ENCODE measurements at places on chromosomes 7 and 10.

DNA sequence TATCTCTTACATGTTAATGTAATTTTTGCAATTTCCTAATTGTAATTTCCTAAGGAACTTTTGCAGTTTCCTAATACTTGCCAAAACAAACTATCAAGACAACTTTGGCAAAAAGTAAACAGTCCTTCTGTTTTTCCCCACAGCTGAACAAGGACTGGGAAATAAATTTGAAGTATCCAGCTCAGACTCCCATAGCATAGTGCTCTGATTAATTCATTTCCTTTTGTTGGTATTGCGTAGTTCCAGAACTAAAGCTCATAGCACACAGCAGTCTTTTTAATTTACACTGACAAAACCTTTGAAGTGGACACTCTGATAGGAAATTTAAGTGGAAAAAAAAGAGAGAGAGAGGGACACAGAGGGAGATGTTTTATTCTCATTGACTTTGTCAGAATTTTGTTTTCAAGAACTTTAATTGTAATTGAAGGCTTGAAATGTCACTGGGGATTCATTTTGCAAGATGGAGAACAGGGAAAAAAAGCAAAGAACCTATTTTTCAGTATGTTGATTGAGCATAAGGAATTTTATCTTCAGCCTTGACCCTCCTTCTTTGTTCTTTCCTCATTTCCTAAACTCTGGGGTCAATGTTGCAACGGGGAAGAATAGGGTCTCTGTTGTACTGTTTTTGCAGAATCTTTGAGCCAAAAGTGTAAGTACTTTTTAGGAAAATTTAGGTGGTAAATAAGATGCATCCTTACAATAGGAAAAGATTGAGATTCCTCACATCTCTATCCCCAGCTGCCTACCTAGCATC is 232.2 kb upstream of the NPSR1 start:
- no peak for DNase-seq

DNA sequence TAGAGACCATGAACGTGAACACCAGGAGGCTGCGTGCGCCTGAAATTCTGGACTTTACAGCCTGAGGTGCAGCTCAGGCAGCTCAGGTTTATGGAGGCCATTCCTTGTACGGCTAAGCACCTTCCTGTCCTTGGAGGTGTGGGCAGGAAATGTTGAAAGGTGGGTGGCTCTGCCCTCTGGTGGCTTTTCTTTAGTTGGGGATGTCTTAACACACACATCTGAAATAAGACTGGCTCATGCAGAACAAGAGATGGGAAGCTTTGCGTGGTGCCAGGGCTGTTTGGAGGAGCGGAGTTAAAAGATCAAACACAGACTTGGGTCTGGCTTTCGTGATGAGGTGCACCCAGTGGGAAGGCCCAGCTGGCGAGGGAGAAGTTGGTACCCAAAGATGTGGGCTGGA is 64.1 kb downstream of the DOCK1 start:
- no peak for DNase-seq

DNA sequence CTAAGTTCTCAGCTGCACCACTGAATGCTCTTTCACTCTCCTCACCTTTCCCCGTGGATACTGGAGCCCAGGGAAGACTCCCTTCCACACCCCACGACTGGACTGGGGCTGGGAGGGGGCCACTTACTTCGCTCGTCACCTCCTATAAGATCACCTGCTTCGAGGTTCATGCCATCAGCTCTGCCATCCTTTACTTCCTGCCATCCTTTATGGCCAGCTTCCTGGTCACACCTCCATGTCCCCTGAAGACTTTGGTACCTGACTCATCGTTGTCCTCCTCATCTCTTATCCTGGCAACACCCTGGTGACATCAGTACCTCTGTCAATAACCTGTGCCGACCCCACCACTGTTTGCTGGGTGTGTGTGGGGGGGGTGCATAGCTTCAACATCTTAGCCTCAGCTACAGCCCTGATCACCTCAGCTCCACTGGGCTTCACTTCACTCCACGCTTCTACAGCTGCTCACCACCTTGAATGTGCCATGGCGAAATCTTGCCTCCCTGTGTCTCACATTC is 8.7 kb upstream of the VDAC2 start:
- DNase-seq: no peak

DNA sequence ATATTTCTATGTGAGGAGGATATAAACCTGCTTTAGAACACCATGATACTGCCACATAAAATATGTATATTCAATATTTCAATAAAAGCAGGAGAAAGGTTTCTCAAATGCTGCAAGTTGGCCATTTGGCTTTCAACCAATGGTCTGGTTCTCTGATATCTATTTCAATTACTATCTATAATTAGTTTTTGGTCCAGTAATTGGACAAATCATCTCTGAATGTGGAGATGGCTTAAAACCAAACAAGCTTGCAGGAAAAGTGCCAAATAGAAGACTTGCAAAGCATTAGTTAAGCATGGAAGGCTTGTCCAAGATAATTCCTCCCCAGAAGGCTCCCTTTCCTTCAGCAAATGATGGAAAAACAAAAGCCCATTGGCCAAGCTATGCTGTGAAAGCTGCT is 140.1 kb downstream of the CPEB3 start:
- DNase-seq: no peak

DNA sequence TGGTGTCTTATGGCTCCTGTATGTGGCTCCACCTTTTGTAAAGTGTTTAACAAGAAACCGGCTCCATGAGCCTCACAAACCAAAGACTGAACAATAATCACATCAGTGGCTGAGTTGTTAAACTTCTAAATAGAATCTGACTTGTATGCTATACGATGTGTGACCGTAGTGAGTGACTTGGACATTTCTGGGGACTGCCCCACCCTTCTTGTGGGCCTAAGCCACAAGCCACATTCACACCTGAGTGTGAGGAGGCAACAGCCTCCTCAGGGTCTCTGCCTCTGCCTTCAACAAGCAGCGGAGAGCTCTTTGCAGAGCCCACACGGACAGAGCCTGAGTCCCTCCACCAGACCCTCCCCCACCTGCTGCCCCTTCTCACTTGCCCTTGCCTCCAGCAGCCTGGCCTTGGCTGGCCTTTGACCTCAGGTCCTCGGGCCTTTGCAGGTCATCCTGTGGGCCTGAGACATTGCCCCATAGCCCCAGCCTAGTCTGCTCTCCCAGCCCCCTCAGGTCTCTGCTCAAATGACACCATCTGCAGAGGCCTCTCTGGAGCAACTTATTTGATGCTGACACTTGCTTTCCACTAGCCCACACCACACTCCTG is 156.8 kb upstream of the TNS3 start:
- DNase-seq: no peak

GRCh38 chr7:71904484-71904883 is 507.7 kb downstream of the CALN1 start:
- DNase-seq: no peak

GRCh38 chr10:1419796-1420610 is 317.3 kb downstream of the ADARB2 start:
- no peak for DNase-seq

- no peak for DNase-seq
These were observed 727.8 kb downstream of the TYW1 start for GRCh38 chr7:67724435-67724834.

- DNase-seq: no peak
These were observed 52.7 kb downstream of the MET start for GRCh38 chr7:116724560-116725231.

- DNase-seq: no peak
These were observed 175.2 kb upstream of the PPP2R2D start for GRCh38 chr10:131725581-131726069.

DNA sequence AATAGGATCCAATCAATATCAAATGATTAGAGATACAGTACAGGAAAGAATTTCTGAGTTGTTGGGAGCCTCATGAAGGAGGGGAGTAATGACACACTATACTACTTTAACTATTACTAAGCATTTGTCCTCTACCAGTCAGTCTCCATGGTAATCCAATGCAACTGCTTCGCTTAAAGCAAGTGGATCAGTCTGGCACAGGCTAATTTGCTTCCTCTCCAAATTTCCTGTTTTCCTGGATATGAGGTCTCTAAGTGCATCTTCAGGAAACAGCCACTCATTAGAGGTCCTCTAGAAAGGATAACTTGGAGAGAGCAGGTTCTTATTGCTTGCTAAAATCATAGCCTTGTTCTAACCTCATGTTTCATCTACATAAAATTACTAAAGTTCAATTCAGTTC is 8.4 kb upstream of the SEPTIN7 start:
- DNase-seq: no peak

DNA sequence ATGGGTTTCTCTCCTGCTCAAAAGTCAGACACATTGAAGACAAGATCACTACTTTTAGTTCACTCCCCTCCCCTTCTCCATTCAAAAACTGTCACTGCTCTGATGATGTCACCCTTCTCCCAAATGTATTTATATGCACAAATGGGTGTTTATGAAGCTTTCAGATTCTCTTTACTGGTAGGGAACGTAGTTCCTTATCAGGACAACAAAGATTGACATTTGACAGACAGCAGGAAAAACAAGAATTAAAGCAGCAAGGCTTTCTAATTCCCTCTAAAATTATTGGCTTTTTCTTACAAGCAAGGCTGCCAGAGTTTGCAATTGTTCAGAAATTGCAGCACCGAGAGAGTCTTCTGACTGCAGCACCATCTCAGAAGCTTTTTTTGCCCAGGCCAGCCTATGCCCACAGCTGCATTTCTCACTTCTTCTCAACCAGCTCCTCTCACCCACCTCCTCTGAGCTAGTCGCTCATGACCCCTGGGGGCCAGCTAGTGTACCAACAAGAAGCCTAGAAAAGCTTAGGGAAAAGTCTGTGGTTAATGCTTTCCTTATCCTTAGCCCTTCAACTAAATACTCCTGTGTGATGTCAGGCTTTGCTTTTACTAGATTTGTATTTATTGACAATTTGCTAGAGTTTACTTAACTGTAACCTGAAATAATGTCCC is 265.1 kb downstream of the HTR7 start:
- no peak for DNase-seq

DNA sequence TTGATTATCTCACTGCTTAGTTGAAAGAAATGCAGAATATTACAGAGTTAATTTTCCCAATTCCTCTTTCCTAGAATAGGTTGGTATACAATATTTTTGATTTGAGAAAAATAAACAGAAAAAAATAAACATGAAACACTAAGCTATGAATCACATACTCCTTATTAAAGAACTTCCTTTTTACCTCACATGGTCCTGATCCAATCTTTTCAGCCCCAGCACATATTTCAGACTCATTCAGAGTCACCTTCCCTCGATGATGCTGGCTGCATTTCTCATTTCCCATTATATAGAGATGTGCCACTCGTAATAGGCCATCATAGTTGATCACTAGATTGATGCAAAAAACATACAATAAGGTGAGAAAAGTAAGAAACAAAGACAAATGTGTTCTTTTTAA is 64.6 kb downstream of the HGF start:
- DNase-seq: no peak

DNA sequence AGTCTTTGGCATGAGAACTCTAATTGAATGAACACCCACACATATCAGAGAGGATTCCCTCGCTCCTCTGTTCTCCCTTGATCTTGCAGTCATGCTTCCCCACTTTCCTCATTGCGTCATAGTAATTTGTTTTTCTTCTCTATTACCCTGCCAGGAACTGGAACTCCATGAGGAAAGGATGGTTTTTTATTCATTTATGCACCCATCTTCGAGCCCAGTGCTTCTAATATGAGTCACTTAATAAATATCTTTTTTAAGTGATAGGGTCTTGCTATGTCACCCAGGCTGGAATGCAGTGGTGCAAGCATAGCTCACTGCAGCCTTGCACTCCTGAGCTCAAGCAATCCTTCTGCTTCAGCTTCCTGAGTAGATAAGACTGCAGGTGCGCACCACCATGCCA is 83.5 kb downstream of the OTUD1 start:
- DNase-seq: no peak

DNA sequence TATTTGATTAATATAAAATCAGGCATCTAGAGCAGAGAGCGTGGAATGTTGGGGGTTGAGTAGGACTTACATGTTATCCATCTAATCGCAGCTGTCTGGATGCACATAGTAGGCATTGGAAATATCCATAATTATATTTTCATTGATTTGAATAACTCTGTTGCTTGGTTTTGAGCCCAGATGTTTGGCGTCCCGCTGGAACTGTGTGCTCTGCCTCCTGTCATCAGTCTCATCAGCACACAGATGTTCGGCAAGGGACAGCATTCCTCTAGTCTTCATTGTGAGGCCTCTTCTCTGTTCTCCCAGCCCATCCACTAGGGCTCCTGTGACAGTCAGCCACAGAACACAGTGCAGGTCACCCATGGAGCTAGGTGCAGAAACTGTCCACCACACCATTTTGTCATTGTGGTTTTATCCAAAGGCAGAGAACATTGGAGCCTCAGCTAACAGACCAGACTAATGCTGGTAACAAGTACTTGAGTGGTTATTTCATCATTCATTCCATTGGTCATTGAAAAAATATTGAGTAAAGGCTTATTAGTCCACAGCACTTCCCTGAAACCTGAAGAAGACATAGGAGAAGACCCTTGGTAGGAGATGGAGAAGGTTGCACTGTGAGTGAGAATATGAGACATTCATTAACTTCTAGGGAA is 927.4 kb downstream of the LRMDA start:
- DNase-seq: no peak

- no peak for DNase-seq
These were observed 167.0 kb downstream of the ARID5B start for GRCh38 chr10:62068464-62068863.

GRCh38 chr7:28921822-28922221 is 36.3 kb downstream of the TRIL start:
- DNase-seq: no peak

- no peak for DNase-seq
These were observed 108.9 kb downstream of the IPMK start for GRCh38 chr10:58158806-58159205.

DNA sequence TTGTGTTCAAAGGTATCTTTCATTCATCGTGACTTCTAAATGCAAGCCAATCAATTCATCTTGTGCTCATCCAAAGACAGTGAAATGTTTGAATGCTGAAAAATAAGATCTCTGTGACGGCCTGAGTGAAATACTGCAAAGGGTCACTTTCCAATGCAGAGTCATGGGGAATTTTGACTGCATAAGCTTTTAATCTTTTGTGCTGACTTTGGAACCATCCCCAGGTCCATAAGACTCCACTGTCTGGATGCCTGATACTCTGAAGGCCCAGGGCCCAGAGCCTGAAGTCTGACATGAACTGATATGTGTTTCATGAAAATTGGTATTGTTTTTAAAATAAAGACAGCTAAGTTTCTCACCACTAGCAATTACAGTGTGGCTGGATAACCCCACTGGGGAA is 39.0 kb downstream of the PPP1R3C start:
- DNase-seq: no peak
